ENCODE measurements at places on chromosomes 6 and 20.

DNA sequence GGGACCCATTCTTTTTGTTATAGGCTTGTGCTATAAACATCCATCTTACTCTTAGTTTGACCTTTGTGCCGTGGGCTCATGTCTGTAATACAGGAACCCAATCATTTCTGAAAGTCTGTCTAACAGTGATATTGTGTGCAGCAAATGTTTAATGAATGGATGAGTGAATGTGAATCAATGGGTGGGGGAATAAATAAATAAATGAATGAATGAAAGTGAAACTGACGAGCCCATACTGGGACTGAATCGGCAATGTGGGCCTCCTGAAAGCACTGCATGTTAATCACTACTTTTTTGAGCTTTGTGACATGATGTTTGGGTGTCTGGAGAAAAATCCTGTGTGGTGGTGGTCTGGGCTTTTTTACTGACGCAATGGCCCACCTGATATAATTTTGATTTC is 175.0 kb downstream of the GMPR start:
- peak; percentile 36 for DNase-seq

GRCh38 chr6:106569428-106569827 is 59.9 kb downstream of the RTN4IP1 start:
- DNase-seq, result no peak

- no peak for DNase-seq
Observed at GRCh38 chr6:71678091-71678490, 208.3 kb upstream of the RIMS1 start.

GRCh38 chr6:37690964-37691735 is 6.5 kb downstream of the MDGA1 start:
- no peak for DNase-seq

DNA sequence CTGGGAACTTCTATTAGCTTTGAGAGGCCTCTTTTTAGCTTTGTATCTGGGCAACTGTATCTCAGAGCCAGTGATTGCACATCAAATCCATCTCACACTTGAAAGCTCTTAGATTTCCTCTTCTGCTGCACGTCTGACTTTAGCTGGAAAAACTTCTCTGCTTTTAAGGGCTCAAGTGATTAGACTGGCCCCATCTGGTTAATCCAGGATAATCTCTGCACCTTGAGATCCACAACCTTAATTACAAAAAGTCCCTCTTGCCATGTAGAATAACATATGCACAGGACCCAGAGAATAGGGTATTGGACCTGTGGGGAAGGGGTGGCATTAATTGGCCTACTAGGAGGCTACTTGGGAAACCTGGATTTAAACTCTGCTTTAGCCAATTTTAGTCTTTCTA is 24.2 kb downstream of the KLHL31 start:
- no peak for DNase-seq

DNA sequence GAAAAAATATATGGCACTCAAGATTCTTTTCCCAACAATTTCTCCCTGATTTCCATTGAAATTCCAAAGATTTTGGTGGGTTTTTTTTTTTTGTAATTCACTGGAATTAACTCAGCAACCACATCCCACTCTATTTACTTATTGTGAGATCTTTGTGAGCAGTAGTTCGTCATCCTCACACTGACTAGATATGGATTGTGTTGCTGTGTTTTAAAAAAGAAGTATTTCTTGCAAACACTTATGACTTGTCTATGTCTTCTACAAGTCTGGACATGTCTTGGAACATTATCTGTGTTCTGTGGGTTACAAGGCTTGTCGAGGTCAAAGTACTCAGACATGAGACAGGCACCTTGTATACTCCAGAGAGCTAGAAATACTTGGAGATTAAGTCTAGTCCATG is 7.3 kb upstream of the TENT5A start:
- DNase-seq, result no peak

DNA sequence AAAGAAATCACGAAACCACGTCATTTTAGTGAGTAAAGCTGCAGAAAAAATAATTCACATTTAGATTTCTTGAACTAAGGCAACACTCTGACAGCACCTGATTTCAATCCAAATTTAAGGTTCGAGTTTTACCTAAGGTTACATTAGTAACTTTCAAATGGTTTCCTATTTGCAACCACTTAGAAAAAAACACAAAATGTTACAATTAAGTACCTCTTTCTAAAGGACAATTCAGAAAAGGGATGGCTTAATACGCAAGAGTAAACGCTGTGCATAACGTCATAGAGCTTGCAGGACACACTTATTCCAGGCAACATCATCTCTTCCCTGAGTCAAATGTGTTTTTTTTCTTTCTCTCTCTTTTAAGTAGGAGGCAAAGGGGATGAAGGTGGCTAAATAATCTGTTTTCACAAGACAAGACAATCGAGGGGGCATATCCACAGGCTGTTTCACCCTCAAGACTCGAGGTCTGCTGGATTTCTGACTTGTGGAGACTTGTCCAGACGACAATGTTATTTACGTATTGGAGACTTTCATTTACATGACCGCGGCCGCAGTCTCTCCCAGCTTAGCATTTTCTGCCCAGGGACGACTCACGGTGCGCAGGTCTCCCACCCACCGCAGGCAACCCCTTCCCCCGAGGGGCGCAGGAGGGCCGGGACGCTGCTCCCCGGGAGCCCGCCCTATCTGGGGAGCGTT is 86.0 kb downstream of the SESN1 start:
- peak; percentile 30 for DNase-seq

GRCh38 chr6:55617272-55617671 is 38.3 kb upstream of the HMGCLL1 start:
- peak; percentile 10 for DNase-seq

GRCh38 chr6:25418454-25419052 is 139.4 kb downstream of the CARMIL1 start:
- DNase-seq, result no peak

GRCh38 chr6:11596640-11597237 is 59.2 kb downstream of the TMEM170B start:
- DNase-seq, result no peak

DNA sequence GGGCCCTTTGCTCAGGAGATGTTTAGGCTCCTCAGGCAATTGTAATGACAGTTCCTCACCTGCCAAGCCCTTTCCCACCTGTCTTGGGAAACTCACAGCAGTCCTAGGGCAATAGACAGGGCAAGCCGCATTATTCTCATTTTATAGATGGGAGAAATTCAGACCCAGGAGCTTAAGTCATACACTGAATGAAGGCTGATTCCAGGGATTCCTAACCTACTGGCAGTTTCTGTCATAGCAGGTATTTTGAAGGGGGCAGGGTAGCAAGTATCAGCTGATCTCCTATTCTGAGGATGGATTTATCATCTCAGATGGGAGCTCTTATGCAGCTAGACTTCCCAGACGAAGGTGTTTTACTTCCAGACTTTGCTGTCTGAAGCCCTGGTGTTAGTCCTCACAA is 61.4 kb upstream of the MYL9 start:
- DNase-seq, result no peak

- DNase-seq, result no peak
Observed at GRCh38 chr6:49468042-49468441, 4.9 kb downstream of the CENPQ start.

GRCh38 chr6:11592294-11592906 is 54.9 kb downstream of the TMEM170B start:
- DNase-seq, result no peak

- DNase-seq, result no peak
Observed at GRCh38 chr6:13072686-13073347, 255.5 kb downstream of the TBC1D7 start.

DNA sequence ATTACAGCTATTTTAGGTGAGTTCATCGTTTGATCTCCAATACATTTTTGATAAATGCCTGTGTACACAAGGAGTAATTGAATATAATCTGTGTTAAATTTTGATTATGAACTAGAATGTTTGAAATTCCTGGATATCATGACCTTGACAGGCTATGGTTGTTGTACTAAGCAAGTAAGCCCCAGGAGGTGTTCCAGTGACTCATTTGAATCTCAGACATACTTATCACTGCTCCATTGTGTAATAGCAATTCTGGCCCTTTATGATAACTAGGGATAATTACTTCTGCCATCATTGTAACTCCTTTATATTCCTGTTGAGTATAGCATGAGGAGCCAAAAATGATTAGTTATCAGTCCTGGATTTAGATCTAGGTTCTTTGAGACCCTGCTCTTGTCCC is 1424.6 kb upstream of the ADGRB3 start:
- no peak for DNase-seq

- DNase-seq, result no peak
Observed at GRCh38 chr6:144896871-144897270, 611.7 kb downstream of the UTRN start.

DNA sequence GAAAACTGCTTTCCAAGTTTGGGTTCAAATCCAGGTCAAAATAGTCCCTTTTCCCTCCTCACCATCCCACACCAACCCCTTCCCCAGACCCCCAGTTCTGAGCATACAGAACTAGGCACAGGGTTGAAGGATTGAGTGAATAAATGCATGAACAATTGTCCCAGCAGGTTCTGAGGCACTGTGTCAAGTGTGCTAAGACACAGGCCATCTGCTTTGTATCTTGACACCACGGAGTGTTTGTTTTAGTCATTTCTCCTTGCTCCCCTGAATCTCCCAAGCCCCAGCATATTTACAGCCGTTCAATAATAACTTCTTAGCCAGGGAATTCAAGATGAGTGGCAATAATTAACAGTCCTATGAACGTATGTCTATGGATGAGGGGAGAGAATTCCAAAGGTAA is 102.8 kb upstream of the JARID2 start:
- no peak for DNase-seq

- DNase-seq, result no peak
Observed at GRCh38 chr20:13147071-13147963, 73.8 kb upstream of the ISM1 start.

DNA sequence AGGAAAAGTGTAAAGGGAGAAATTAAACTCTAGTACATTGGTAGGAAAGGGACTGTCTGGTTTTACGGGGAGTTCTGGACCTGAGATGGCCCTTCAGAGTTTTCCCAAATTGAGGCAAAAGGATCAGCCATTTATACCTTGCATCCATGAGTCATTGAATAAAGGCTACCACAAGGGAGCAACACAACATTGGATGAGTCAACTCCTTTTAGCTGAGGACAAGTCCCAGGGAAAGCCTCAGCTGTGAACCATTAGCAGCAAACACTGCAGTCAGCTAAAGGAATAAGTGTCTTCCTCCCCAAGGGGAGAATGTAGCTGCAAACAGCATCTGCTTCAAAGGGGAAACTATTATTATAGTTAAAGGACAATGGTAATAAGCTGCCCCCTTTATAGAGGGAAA is 468.7 kb upstream of the ID4 start:
- DNase-seq, result no peak

GRCh38 chr6:33116841-33117711 is 41.3 kb downstream of the HLA-DPB1 start:
- DNase-seq, result no peak

- no peak for DNase-seq
Observed at GRCh38 chr20:46823271-46823751, 71.3 kb upstream of the EYA2 start.

DNA sequence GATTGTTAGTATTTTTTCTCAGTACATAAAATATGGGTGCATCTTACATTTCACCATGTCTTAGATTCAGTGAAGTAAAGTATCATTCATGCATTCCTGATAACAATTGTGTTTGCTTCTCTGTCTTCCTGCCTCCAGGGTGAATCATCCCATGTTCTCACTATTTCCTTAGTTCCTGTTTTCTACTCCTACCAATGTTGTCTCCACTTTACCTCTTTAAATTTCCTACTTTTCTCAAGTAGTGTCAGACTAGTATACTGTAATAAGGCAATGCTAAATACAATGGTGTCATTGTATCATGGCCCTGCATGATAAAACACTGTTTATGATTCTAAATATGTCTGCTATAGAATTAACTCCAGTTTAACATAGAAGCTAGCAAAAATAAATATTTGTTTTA is 37.4 kb upstream of the GABRR1 start:
- DNase-seq, result no peak

GRCh38 chr20:46330072-46330763 is 21.9 kb upstream of the CDH22 start:
- DNase-seq, result no peak

- DNase-seq, result no peak
Observed at GRCh38 chr20:38947931-38948362, 14.2 kb upstream of the DHX35 start.

DNA sequence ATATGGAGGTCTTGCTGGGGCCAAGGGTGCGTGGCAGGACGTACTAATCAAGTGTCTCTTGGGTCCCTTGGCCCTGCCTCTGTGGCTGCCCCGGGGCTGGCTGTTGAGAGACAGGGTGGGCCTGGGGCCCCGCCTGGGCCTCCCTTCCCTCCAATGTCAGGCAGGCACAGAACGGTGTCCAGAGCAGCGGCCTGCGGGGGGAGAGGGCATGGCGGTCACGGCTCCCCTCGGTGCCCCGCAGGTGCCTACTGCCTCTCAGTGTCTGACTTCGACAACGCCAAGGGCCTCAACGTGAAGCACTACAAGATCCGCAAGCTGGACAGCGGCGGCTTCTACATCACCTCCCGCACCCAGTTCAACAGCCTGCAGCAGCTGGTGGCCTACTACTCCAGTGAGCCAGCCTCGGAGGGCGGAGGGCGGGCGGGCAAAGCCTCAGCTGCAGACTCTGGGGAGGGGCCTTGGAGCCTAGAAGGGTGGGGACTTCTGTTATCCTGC is 50.0 kb downstream of the SRC start:
- no peak for DNase-seq

GRCh38 chr6:161305860-161306259 is 32.0 kb upstream of the AGPAT4 start:
- DNase-seq, result no peak

DNA sequence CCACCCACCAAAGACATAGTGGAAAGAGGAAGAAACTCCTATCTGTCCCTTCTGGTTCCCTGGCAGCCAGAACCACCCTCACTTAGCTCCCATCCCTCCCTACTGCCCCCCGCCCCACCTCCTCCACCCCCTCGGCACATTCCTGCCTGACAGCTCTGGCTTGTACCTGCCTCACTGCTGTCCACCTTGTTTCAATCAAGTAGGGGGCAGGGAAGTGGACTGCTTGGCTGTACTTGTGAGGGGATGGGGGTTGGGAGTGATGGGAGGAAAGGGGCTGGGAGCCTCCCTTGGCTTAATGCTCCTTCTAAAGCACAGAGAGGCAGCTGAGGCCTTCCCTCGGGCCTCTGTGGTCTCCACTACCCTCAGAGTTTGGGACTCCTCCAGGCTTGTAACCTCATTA is 22.1 kb upstream of the ZNF76 start:
- no peak for DNase-seq

All from GM20000 (cell line).